Renal cortex interstitium (tissue), 15 donors: ENCODE measurements at places on chromosomes 16 and 17.

DNA sequence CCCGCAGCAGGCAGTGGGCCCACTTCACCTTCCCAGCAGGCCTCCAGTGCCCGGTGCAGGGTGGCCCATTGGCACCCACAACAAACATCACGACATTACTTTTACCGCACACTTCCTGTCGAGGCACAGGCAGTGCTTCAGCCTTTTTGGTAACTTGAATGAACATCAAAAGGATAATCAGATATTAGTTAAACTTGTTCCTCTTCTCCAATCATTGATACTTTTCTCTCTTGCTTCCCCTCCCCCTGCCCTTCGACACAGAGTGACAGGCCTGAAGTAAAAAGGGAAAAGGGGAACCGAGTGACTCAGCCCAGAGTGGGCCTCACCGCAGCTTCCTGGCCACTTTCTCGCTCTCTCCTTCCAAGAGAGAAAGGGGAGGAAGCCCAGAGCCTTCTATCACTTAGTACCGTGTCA, 507.0 kb downstream of the MAF start:
- no peak for DNase-seq

DNA sequence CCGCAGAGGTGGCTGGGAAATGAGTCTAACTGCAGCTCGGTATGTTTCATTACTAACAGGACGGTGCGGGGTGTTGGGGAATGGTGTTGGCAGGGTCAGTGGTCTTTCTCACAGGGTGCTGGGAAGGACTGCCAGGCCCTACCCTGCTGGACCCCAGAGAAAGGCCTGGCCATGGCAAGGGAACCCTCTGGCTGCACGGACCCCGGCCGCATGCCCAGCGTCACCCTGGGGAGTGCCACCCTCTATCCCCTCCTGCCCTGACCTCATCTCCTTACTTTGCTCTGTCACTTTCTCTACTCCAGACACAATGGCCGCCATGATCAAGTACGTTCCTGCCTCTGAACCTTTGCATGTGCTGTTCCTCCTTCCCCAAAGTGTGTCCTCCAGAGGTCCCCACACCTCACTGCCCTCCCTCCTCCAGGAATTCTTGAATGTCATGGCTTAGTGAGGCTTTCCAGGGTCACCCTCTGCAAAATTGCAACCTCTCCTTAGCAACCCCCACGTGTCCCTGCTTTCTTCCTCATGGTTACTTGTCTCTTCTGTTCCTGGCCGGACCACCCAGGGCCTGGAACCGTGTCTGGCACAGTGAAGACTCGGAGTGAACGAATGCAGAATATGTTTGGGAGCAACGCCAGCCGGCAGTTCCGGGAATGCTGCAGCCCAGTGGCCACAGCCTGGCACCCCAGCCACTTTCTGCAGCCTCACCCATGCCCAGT, 15.2 kb downstream of the ADAD2 start:
- DNase-seq: no peak

- DNase-seq: no peak
Observed at GRCh38 chr17:6104956-6105648, 34.9 kb downstream of the WSCD1 start.

- DNase-seq: no peak
Observed at GRCh38 chr17:69402052-69402451, 12.4 kb upstream of the MAP2K6 start.
